ENCODE measurements at places on chromosomes 7 and 10.

- DNase-seq: no peak
Measured at GRCh38 chr7:940599-941408, 13.7 kb downstream of the ADAP1 start.

- DNase-seq: no peak
Measured at GRCh38 chr7:2922348-2922691, 78.2 kb upstream of the GNA12 start.

DNA sequence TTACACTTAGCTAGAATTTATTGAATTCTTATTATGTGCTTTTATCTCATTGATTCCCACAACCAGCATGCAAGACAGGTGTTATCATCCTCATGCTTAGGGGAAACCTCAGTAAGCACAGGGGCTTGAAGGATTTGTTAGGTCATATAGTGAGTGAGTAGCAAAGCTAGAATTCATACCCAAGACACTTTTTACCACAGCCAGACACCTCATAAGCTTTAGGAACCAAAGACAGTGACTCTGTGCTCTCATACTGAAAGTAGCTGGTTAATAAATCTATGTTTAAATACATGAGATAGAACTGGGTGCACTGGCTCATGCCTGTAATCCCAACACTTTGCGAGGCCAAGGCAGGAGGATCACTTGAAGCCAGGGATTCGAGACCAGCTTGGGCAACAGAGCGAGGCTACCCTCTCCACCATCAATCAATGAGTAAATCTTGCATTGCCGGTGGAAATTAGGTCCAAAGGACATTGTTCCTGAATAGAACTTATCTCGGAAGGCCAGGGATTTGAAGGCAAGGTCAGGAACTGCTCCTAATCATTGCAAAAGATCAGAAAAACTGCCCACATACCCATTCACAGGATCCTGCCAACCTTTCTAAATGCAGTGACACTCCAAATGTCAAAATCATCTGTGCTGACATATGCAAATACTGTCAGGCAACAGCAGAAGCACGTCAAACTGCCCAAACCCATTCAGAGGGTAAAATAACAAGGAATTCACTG is 523.5 kb downstream of the PARD3 start:
- no peak for DNase-seq

DNA sequence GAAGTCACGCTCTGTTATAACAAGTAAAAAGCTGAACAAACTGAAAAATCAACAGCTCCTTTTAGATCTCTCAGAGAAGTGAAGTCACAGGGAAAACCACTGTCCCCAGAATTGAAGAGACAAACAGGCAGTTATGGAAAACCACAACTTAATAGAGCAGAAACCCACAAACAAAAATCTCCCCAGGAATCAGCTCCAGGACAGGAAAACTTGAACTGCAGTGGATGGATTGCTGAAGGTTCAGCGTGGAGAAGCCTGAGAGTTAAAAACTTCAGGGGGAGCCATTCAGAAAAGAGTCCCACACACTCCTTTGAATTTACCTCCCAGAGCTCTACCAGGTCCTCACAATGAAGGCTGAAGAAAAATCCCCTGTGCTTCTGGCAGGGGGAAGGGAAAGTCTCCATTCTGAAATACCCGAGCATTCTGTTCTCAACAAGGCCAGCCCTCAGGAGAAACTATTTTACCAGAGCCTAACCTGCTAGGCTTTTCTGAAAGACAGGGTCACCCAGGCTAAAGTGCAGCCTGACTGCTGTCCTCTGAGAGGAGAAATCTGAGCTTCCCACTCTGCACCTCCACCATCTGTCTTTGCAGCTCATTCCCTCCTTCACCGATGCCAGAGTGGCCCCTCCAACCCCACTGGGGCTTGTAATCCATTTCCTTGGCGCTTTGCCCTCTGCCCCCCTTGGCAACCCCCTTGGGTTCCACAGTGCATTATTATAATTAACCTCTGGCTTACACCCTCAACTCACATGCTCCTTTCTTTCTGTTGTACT is 65.0 kb upstream of the CCNY start:
- no peak for DNase-seq

GRCh38 chr10:48453451-48454301 is 147.2 kb downstream of the MAPK8 start:
- DNase-seq: no peak
